ENCODE measurements at places on chromosomes 5 and 9.
A peak's percentile ranks its signal among the peaks of the same experiment; 100 is the strongest.

GRCh38 chr5:53381-54174, 38.4 kb upstream of the PLEKHG4B start:
- DNase-seq = no peak

DNA sequence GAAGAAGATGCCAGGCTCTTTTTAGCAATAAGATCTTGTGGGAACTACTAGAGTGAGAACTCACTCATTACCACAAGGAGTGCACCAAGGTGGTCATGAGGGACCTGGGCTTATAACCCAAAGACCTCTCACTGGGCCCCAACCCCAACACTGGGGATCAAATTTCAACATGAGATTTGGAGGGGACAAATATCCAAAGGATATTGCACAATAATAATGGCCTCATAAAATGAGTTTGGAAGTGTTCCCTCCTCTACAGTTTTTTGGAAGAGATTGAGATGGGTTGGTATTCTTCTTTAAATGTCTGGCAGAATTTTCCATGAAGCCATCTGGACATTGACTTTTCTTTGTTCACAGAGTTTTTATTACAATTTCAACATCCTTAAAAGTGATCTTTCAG, 38.0 kb upstream of the FAM120A start:
- no peak for DNase-seq

DNA sequence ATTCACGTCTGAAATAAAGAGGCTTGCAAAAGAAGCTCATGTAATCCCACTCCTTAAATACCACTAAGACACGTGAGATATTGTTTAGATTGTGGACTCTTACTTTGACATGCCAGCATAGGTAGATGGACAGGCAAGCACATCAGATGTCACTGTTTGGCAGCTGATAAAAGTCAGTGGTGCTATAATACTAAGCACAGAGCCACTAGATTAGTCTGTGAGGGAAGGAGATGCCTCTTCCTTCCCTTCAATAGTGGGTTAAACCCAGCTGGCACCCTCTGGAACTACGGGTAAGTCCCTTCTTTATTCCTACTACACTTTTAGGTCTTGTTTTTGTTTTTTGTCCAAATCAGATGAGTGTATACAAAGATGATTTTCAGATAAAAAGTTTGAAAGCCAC, at the start of gene MYOT:
MYOT (plus strand) TSS at position 197 of the 400 bp plus-strand sequence. CDS start 2,792 bp downstream, outside the sequence.
- no peak for DNase-seq

- DNase-seq = no peak
Observed at GRCh38 chr5:138523406-138523805, 19.6 kb downstream of the ETF1 start.

DNA sequence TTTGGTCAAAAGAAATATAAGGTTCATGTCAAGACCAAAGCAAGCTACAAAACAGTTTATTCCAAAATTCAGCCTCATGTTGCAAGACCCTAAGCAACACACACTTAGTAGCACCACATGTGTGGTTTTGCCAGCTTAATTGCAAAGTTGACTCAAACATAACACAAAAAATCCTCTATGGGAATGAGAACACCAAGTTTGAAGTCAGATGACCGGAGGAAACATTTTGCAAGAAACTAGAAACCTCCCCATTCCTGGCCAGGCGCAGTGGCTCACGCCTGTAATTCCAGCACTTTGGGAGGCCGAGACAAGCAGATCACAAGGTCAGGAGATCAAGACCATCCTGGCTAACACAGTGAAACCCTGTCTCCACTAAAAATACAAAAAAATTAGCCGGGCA, 261.8 kb downstream of the EBF1 start:
- no peak for DNase-seq

- DNase-seq = no peak
Observed at GRCh38 chr9:4748612-4749011, 7.6 kb upstream of the AK3 start.

- peak; percentile 77 for DNase-seq
Observed at GRCh38 chr9:127166651-127167524, 44.5 kb upstream of the ANGPTL2 start.

- DNase-seq = no peak
Observed at GRCh38 chr5:151202381-151203139, 21.3 kb downstream of the CCDC69 start.

DNA sequence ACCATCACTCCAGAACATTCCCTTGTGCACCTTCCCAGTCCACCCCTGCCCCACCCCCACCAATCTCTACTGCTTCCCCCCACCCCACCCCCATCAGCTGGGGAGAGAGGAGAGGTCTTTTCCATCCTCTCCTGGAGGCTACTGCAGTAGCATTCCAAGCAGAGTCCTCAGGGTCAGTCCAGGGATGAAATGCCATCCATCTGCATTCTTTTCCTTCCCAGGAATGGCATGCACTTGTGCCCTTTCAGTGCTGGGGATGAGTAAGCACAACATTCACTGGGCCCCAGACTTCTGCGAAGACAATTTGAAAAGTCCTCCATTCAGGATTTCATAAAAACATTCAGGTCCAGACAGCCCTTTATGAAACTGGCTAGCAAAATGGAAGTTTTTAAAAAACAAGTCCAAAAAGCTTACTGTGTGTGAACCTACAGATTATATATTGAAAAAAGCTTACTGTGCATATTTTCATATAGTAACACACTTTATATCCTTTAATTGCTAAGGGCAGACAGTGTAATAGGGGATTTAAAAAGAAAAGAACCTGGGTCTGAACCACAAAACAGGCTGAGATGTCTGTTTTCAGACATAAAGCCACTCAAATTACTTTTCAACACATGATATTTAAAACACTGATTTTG, 50.0 kb upstream of the GOLPH3 start:
- no peak for DNase-seq

GRCh38 chr9:104287253-104287878, 193.3 kb downstream of the SMC2 start:
- no peak for DNase-seq

DNA sequence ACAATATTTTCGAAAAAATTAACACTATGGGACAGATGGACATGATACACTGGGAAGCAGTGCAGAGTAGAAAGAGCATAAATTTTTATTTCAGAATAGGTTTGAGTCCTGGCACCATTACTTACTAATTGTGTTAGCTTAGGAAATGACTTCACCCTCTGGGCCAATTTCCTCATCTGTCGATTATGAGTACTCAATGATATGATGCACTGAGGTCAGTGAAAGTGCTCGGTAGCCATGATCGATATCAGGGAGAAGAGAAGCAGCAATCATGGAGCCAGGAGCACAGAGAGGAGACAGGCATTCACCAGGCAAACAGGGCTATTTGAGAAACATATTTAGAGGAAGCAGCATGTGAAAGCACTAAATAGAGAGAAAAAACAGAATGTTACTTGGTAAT, 29.4 kb downstream of the NR6A1 start:
- DNase-seq = no peak

DNA sequence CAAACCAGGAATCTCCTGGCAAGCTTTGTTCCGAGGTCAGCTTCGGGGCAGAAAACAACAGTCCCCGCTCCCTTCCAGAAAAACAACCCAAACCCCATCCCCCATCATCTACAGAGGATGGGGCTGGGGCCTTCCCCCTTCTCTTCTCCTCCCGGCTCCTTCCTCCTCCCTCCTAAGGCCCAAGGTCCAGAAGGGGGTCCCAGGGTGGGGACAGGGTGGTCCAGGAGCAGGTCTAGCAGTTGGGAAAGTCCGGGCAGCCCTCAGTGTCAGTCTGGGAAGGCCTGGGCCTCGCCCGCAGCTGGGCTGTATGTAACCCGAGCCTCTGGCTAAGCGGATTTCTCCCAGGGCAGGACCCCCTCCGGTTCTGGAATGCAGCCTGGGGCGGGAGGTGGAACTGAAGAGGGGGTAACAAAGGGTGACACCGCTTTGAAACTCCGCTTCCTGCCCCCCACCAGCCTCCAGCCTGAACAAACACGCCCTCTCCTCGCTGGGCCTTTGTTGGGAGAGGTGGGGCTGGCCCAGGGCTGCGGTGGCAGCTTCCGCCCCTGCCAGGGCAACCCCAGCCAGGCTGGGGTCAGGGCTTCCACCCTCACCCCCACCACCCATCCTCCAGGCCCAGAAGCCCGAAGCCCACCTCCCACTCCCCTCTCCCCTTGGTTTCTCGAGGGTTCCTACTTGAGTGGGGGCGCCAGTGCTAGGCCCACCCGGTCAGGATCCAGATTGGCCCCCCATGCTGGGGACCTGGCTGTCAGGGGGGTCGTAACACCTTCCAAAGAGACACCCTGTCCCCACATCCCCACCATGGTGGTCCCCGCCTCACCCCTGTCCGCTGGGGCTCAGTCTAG, 63.5 kb downstream of the C9orf50 start:
- no peak for DNase-seq

DNA sequence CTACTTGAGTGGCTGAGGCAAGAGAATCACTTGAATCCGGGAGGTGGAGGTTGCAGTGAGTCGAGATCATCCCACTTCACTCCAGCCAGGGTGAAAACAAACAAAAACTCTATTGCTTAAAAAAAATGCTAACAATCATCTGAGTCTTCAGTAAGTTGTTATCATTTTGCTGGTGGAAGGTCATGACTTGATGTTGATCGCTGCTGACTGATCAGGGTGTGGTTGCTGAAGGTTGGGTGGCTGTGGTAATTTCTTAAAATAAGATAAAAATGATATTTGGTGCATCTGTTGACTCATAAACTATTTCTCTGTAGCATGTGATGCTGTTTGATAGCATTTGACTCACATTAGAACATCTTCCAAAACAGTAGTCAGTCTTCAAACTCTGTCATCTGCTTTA, 349.4 kb upstream of the PAPPA start:
- DNase-seq = no peak

DNA sequence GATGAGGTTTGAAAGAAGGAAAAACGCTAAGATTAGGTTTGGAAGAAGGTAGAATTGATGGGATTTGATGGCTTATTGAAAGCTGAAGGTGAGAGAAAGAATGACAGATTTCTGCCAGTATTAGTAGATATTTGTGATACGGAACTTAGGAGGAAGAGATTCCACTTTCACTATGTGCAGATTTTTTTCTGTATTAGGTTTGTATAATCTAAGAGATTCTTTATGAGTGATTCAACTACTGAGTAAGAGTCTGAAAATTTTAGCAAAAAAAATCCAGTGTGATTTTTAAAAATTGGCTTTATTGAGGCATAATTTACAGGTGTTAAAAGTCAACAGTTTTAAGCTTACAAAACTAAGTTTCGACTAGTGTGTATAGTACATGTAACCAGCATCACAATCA, 54.1 kb downstream of the AP3S1 start:
- no peak for DNase-seq

- DNase-seq = no peak
Observed at GRCh38 chr5:11719888-11720481, 184.3 kb downstream of the CTNND2 start.

DNA sequence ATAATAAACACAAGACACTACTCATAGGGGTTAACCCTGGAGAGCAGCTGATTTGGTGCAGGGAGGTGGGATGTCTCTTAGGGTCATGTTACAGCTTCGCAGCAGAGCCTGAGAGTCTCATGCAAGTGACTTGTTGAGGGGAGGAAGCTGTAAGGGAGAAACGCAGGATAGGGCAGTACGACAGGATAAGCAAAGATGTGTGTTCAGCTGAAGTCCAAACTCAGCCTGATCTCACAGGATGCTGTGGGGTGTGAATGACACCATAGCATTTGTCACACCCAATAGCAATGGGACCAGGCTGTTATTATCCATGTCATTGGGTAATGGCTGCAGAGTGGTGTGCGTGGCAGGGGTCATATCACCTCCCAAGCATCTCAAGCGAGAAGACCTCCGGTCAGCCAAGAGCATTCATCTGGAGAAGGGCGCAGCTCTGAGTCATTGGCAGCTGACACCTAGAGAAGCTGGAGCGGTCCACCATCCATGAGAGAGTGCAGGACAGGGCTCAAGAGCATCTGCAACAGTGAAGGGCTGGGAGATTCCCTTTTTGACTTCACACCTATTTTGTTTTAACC, 49.2 kb upstream of the RPL26L1 start:
- DNase-seq = no peak

GRCh38 chr9:94112716-94113465, 28.6 kb downstream of the PTPDC1 start:
- no peak for DNase-seq

DNA sequence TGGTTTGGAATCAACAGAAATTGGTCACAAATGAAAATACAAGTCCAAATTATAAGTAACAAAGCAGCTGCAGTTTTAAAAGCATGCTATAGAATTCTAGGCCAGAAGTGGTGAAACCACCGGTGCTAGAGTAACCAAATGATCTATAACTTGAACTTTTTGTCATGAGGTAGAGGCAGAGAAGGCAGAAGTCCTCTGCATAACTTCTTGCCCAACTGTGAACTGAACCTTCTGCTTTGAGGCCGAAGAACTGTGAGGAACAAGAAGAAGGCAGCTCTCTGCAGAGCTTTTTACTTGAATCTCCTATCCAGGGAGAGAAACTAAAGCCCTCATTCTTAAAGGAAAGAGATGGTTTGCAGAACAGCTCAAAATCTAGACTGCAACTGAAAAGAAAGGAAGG, 36.2 kb upstream of the TENT2 start:
- no peak for DNase-seq

GRCh38 chr5:3429962-3430361, 165.7 kb upstream of the IRX1 start:
- DNase-seq = no peak

GRCh38 chr5:94310833-94311232, 307.6 kb downstream of the KIAA0825 start:
- no peak for DNase-seq

DNA sequence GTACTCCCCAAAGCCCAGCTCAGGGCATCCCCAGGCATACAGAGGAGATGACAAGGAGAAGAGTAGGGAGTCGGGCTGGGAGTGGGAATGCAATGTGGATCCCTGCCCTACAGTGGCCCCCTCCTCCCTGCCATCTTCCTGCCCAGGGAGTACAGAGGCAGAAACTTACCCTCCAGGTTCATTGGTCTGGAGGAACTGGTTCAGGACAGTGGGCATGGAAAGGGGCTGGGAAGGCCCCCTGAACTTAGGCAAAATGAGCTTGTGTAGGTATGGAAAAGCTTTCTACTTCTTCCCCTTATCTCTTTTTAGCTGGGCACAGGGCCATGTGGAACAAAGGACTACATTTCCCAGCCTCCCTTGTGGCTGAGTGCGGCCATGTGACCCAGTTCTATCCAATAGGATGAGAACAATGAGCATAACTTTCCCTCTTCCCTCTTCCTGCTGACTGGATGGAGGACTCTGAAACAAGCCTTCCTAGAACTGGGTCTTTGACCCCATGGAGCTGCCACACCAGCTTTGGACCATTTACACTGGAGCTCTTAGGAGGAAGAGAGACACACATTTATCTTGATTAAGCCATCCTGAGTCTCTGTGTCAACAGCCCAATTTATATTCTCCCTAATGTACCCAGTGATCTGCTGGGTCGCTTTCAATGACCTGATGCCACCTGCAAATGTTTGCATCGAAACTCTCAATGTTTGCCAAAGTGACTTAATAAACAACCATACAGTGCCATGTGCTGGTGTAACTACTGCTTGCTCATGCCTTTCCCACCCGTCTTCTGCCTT, 25.0 kb upstream of the HMCN2 start:
- peak; percentile 56 for DNase-seq

Data from GM10248 (cell line).